Stimulated activated CD4-positive, alpha-beta T cell treated with anti-CD3 and anti-CD28 coated beads, Interleukin-1b, Interleukin-23, amount 100 ng/mL, for 1 hour (primary cell): ENCODE measurements at places on chromosomes 16 and 17.

DNA sequence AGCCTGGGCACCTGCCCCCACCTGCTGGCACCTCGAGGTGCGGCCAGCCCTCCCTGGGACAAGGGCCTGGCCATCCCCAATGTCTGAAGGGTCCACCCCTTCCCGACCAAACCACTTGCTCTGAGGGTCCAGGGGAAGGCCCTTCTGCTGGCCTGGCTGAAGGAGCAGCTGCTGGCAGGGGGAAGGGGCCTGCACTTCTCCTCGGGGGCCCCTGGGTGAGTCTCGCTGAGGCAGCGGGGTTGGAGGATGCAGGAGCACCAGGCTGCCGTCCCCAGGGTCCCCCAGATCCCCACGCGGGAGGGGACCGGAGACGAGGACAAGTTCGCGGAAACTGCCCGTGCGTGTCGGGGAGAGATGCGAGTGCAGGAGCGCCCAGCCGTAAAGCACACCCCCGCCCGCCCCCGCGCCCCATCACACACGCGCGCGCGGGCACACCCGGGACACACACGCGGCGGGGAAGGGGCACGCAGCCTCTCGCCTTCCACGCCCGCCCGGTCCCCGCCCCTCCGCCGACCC lies 725 bp upstream of the CACNA1H start:
- DNase-seq: no peak

DNA sequence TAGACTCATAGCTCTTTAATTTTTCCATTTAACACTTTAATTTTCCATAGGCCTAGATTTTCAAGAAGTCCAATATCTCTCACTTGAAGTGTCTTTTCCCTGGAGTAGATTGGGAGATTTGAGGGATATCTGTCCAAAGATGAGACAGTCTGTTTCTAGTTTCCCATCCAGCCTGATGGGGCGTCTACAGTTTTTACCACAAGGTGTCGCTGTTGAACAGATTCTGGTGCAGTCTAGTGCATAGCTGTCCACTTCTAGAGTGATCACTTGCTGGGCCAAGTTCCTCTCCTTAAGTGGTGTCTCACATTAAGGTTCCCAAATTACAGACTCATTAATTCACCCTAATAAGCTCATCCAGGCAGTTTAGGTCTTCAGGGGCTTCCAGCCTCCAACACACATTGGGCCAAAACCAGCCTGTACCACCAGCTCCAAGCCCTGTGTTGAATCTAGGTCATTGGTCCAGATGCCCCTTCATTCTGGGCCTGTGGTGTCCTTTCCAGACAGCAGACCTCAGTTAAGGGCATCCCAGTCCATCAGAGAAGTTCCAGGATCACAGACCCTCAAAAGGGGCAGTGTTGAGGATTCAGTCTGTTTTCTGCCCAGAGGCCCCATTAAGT lies 9.4 kb downstream of the SNX20 start:
- peak; percentile 43 for DNase-seq

DNA sequence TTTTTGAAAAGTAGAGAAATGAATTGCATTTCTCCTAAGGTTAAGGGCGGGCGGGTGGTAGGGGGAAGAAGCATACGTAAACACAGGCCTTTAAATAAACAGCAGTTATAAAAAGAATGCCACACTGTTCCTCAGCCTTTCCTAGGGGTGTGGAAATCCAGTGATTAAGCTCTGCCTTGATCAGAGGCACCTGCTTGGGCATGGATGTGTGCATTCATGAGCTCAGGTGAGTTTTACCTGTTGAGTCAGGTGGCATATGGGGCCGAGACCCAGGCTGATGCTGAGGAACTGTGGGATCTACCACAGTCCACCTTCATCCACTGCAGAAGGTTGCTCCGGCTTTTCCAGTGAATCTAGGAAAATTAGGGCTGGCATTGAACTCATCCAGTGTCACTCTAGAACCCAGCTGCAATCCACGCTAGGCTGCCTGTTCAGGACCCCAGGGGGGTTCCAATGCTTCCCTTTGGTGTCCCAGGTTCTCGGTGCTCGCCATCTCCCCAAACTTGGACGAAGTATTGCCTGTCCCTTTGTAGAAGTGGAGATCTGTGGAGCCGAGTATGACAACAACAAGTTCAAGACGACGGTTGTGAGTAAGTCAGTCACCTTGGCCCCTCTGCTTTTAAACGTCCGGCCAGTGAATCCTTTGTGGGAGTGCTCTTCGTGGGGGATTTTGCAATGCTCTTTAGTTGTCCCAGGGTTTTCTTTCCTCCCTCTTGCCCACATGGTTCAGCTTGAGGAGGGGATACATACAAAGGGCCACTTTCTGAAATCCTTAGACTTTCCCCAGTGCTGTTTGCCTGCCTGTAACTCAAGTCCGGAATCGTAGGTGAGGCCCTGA lies 72.7 kb downstream of the SDR42E1 start:
- no peak for DNase-seq

DNA sequence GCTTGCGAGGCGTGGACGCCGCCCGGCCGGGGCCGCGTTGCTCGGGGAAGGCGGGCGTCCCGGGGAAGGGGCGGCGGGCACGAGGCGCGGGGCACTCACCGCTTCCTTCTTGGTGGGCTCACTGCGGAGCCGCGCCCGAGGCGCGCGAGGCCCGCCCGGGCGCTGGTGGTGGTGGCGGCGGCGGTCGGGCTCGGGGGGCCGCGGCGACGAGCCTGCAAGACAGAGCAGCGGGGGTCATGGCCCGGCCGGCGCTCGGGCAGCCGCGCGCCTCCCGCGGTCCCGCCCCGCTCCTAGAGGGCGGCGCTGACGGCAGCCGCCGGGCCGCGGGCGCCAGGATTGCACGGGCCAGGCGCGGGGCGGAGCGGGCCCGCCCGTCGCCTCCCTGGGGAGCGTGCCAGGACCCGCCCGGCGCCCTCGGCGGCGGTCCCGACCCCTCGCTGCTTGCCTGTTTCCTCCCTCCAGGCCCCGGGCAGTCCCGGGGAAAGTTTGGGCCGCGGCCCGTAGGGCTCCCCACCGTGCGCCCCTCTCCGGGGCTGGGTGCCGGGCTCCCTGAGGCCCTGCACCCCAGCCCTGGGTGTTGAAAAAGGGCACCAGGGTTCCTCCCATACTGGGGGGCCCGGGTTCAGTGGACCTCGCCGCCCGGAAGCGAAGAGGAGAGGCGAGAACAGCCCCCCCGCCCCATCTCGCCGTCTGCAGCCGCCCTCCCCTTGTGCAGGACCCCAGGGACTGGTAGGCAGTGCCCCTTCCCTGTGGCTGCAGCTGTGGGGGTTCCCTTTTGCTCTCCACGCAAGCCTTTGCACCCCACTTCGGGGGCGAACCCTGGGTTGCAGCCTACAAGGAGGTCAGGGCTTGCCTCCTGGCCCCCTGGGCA lies at the start of gene C16orf74:
C16orf74 (minus strand) TSS at position 270 of the 871 bp plus-strand sequence. CDS start 15,879 bp downstream, outside the sequence.
- DNase-seq: no peak

- DNase-seq: no peak
Observed at GRCh38 chr17:57277923-57278604, 21.7 kb downstream of the MSI2 start.

GRCh38 chr16:17657045-17657444 lies 186.3 kb upstream of the XYLT1 start:
- no peak for DNase-seq

DNA sequence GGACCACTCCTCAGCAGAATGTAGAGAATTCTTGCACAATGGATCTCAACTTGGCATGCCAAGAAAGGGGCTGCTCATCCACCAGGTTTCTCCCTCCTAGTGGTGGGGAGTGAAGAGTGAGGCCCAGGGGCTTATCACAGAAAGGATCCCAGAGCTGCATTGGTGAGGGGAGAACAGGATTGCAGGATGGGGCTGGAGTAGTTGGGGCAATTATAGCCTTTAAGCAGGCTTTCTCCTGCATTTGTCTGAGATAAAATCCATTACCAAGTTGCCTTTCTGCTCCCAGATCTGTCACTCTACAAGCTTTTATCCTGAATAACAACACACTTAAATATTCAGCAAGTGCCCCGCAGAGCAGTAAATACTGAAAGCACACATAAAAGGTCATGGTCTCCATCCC lies 130.8 kb upstream of the CES5A start:
- DNase-seq: no peak

- no peak for DNase-seq
Observed at GRCh38 chr16:80993307-80993706, 13.4 kb downstream of the CMC2 start.

DNA sequence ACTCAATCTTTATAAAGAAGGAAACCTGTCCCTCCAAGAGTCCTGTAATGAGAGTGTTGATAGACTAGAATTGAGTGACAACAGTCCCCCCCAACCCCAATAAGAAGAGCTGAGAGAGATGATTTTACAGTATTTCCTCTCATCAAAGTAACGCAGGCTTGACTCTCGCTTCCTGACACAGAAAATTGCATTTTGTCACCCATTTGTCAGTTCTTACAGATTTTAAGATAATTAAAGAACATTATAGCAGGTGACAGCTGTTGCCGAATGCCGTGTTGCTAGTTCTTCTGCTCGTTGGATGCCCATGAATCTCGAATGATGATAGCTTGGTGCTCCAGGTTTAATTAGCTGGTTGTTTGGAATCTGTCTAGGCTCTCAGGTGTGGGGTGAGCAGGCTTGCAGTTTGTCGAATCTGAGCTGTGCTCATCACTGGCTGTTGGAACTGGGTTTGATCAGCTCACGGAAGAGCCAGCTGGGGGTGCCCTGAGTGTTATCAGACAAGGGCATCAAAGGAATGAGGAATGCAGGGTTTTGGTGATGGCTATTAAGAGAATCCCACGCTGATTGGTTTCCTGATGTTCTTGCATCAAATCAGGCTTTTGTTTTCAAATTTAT lies 84.8 kb upstream of the CPHXL start:
- no peak for DNase-seq
